NCI-H1048 (cell line): ENCODE measurements at places on chromosomes 11 and 22.

GRCh38 chr11:114562166-114562916, 2.7 kb upstream of the NXPE1 start:
- DNase-seq: no peak

GRCh38 chr11:10785146-10785474, 23.6 kb downstream of the EIF4G2 start:
- no peak for DNase-seq

- DNase-seq: no peak
Observed at GRCh38 chr22:24129980-24130379, 51.3 kb upstream of the SUSD2 start.

GRCh38 chr11:102386136-102386734, 39.2 kb downstream of the BIRC2 start:
- no peak for DNase-seq

DNA sequence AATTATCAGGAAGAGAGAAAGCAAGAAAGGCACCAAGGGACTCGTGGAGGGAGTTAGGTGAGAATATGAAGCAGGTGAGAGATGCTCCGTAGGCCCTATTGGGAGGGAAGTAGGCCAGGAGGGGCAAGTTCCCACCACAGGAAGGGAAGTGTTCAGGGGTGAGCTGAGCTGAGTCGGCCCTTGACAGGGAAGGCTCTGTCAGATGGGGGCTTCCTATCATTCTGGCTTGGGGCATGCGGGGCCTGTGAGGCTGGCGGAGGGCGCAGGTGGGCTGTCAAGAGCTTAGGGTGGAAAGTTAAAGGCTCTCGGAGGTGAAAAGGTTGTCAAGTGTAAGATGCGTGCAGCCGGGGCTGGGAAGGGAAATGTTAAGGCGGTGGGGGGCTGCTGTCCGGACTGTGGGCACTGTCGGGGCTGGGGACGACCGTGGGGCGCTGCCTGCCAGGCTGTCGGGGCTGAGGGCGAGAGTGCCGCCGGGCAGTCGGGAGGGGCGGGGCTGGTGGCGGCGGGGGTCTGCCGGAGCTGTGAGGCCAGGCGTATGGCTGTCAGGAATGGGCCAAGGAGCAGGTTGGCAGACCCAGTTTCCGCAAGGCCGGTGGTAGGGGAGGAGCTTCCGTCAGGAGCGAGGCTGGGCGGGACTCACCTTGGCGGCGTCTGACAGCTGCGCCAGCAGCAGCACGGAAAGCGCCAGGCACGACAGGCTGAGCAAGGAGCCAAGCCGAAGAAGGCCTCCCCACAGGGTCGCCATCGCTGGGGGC, 496 bp downstream of the TMEM9B start:
- DNase-seq: peak; percentile 54

GRCh38 chr11:76663486-76663810, 7.1 kb downstream of the LRRC32 start:
- DNase-seq: no peak

GRCh38 chr22:39449708-39450107, 7.1 kb upstream of the MGAT3 start:
- no peak for DNase-seq

DNA sequence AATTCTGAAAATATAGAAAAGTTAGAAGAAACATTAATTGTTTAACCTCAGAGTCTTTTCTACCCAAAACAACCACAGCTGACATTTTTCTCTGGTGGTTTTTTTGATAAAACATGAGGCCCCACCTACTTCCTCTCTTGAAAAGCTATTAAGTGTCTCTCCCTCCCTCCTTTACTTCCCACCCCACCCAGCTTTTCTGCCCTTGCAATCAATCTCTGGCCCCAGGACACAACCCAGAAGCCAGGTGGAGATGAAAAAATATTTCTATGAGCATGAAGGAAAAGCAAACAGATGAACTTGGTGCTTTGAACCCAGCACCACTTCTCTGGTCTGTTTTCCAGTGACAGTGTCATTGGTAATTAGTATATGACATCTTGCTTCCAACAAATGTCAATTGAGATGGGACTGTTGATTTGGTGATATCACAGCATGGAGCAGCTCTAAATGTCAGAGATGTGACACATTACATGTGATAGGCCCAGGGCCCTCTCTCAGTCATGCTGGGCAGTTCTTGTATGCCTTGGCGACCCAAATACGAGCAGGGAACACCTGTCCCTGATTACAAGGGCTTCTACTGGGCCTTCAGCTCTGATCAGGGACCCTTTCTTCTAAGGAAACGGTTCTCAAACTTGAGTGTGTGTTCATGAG, 23.9 kb upstream of the TMPRSS13 start:
- DNase-seq: no peak

GRCh38 chr11:121574801-121575200, 122.0 kb upstream of the SORL1-AS1 start:
- no peak for DNase-seq

DNA sequence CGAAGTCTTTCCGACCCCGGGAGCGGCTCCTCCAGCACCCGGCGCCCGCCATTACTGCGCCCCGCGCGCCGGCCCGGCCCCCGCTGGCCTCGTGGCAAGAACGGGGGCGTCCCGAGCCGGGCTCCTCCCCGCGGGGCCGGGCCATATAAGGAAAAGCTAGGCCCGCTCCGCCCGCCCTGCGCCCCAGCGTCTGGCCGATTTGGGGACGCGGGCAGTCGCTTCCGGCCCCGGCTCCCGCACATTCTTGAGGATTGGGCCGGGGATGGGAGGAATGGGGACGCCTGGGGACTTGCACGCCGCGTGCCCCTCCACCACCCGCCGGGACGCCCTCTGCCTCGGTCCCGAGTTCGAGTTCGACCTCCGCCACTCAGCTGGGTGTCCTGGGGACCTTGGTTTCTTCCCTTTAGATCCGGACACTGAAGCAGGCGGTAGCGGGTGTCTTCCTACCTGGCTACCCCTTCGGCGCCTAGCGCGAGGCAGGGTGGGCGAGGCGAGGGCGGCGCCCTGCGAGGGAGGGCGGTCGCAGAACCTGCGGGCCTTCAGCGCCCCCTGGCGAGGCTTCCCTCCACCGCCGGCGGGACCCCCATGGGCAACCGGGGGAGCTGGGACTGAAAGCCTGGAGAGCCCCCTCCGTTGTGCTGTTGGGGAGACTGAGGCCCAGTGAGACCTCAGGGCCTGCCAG, 3.8 kb downstream of the SMTN start:
- DNase-seq: peak; percentile 42

DNA sequence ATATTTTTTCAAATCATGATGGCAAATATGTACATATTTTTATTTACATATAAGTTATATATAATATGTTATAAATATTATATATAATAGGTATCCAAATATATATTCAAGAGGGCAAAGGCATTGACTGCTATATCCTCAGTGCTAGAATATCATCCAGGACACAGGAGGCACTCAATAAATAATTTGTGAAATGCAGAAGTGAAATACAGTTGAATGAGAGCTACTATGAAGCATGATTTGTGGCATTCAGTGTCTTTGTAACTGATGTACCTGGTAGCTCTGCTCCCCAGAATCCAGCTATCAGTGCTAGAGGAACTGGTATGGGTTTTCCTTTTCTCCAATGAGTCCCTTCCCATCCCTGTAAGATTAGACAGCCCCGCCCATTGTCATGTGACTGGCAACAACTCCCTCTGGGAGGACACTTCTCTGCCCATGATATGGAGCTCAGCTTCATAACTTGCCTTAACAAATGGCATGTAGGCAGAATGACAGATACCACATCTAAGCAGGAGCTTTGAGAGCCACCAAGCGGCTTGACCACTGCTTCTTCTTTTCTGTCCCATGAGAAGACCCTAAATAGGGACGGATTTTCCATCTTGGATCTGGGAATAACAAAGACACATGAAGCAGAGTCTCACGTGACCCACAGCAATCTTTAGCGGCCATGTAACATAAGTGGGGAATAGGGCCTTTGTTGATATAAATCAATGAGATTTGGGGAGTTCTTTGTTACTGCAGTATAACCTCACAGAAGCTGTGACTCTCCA, 10.2 kb upstream of the CD82 start:
- DNase-seq: no peak

DNA sequence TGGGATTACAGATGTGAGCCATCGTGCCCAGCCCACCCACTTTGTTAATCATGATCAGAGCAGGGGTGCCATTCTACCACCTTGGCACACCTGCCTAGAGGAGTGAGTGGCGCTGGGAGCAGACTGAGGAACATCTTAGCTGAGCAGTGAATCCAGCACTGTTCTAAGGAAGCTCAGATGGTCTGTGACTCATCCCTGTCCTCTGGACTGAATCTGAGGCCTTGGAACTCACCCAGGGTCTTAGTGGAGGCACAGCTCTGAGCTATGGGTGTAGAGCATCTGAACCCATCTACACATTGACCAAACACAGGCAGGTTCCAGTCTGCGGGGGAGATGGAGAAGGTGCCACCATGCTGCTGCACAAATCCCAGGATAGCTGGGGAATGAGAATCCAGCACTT, 14.9 kb downstream of the PGAP2 start:
- no peak for DNase-seq

DNA sequence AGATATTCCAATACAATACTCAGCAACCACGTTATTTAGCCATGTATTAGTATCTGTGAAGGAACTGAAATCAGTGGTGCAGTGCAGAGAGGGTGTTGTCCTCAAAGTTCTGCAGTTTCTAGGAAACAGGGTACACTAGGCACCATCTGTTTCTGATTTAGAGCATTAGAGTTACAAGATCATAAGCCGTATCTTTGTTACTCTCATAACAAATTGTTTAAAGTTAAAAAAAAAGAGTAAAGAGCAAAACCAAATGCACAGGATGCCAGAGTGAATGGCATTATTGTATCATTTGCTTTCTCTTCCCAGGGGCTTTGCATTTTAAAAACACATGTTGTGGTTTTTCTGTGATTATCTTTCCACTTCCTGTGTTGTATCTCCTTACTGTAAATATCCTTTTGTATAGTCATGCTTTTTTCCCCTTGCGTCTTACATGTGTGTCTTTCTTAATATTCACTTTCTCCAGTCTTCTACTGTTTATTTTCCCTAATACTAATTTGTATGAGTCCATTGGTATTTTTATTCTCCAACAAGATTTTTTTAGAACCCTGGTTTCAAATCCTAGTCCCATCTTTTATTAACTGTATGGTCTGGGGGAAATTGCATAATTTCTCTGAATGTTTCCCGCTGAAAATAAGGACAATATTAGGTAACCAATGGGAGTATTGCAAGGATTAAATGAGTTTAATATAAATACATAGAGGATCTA, 15.2 kb upstream of the NUP160 start:
- no peak for DNase-seq

DNA sequence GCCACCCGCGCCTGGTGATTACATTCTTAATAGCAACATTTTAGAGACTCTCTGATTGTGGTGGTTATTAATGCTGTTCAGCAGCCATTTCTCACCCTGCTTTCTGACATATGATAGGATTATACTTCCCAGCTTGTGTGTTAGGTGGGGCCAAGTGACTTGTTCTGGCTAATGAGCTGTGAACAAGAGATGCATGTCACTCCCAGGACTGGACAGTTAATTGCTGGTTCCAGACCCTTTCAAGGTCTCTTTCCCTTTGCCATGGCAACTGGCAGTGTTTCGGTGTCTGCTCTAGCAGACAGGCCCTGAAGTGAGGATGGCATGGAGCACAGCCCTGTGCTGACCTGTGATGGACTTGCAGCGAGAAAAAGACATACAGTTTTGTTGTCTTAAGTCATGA, 8.9 kb upstream of the PTPRJ start:
- no peak for DNase-seq

- DNase-seq: no peak
Observed at GRCh38 chr11:69167130-69167915, 11.6 kb downstream of the SMIM38 start.

GRCh38 chr11:45655012-45655283, 10.5 kb downstream of the CHST1 start:
- no peak for DNase-seq

DNA sequence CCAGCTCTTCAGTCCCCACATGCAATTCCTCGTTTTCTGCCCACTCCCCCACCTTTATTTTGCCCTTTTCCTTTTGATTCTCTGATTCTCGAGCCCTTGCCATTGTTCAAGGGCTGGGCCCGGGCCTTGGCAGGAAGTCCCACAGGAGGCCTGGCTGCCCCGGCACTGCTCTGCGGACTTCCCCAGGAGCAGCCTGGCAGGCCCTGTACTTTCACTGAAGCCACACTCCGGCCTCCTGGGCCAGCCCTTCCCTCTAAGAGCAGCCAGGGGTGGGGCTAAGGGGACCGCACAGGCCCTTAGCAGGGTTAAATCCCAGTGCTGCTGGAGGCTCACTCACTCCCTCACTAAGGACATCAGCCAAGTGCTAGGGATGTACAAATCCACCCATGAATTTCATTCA, 4.1 kb downstream of the LRRC32 start:
- no peak for DNase-seq

DNA sequence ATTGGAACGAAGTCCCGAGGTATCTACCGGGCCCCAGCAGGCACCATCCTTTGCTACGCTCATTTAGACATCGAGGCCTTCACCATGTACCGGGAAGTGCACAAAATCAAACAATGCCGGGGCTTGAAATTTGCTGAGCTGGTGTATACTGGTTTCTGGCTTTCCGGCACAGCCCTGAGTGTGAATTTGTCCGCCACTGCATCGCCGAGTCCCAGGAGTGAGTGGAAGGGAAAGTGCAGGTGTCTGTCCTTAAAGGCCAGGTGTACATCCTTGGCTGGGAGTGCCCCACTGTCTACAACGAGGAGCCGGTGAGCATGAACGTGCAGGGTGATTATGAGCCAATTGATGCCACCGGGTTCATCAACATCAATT, 158.8 kb upstream of the GUCY1A2 start:
- no peak for DNase-seq

DNA sequence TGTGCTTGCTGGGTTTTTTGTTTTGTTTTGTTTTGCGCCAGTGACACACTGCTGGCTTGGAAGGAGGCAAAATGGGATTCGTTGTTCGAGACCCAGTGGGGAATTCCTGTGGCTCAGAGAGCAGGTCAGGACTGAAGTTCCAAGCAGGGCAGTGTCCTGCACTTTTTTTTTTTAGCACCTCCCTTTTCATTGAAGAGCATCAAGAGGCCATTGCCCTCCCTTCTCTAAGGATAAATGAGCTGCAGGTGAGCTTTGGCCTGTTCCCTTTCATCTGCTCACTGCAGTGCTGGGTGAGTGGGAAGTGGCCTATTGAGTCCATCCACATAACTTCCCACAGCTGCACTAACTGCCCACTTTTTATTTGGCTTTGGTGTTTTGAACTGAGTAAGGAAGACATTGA, 87.8 kb downstream of the ARHGAP42 start:
- no peak for DNase-seq

- no peak for DNase-seq
Observed at GRCh38 chr11:78371221-78371891, 46.3 kb downstream of the GAB2 start.

DNA sequence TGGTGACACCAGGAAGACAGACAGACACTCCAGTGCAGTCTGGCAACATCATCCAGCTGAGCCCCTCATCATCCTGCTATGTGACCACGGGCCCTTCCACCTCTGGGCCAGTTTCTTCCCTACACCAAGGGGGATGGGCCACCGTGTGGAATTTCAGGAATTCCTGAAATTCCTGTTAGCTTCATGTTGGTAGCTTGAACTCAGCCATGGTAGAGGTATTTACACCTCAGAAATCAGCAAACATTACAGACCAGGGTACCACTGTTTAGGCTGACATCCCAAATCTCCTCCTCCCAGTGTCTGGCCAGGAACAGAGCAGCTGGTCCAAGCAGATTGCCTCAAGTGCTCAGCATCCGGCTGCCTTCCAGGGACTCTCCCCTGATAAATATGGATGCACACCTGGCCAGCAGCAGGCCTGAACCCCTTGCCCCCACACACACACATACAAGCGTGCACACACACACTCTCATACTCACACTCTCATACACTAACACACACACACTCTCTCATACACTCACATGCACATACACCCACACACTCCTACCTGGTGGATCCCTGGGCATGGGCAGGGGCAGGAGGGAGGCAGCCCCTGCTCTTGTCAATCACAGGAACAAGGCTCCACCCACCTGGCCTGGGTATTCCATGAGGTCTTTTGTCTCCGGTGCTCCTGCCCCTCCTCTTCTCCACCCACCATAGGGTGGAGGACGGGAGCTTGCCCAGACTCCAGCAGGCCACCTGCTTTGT, 85.2 kb downstream of the BUD13 start:
- no peak for DNase-seq
